ENCODE measurements at places on chromosomes 4 and X.

DNA sequence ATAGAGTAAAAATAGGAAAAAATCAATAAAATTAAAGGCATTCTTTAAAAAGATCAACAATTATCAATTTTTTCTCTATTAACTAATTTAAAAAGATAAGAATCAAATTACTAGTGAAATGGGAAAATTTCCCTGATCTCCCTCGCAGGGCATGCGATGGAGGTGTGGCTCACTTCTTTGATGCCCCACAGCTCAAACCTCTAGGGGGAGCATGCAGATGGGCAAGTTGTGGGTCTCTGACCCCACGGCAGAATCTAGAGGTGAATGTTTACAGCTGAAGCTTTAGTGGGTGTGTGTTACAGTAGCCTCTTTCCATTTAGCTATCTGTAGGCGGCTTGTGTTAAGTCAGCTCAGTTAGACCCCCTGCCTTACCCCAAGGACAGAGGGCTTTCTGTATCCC lies 1348.8 kb downstream of the PCDH18 start:
- no peak for DNase-seq

GRCh38 chrX:38154818-38155217 lies 65.9 kb downstream of the SRPX start:
- DNase-seq = no peak

DNA sequence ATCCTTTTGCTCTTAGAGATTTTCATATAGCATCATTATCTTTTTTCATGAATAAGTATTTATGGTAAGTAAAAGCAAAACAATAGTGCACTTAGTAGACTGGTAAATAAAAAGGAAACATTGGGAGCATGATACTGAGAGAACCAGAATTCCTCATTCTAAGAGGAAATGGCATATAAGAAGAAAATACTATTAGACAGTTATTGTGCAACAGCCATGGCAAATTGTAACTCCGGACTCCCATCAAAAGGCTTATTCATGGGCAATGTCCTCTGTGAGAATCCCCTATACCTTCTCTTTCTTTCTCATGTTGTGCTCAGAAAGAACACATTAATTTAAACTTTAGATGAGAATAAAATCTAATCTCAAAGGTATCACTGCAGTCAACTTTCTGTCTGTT lies 42.4 kb downstream of the SPATA18 start:
- no peak for DNase-seq

DNA sequence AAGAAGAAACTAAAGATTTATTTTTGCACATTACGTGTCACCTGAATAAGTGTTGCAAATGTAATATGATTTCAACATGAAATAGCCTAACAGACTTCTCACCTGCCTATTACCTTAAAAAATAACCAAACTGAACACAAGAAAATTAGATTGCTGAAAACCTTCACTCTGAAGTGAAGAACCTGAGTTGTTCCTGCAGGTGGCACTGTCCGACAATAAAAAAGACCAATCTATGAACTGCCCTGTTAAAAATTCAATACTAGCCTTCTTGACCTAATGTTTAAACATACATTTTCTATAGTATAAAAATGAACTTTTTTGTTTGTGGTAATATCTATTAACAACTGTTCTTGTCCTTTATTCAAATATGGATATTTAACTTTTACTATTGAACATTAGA lies 69.2 kb upstream of the PNPLA4 start:
- no peak for DNase-seq

DNA sequence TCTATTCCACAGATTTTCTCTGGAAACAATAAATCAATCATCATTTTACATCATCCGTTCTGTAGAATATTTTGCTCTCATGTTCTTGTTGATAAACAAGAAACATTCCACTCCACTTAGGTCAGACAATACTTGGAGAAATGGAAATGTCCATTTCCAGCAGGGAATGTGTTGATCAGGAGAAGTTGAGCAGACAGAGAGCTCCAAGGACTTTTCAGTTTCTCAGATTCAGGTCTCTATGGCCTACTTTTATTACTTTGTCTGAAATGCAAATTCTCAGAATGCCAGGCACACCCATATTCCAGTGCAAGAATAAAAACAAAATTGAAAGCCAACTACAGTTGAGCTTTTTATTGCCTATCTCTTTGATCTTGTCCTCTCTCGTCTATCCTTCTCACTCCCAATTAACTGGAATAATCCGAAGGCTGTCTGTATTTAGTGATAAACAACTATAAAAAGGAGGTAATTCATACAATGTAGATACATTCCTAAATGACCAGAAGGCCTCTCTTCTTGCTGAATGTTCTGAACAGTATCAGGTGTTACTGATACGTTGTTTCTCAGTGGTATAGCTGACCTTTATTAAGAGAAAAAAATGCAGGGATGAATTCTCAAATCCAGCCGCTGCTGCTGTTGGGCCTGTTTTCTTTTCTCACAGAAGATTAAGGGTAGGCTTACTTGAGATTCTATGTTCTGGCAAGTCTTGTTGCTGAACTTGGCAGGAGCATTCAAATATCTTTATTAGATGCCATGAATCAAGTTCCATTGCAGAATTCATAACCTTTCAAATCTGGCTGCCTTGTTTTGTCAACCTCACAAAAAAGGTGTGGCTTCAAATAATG lies 72.1 kb downstream of the HPGD start:
- no peak for DNase-seq

DNA sequence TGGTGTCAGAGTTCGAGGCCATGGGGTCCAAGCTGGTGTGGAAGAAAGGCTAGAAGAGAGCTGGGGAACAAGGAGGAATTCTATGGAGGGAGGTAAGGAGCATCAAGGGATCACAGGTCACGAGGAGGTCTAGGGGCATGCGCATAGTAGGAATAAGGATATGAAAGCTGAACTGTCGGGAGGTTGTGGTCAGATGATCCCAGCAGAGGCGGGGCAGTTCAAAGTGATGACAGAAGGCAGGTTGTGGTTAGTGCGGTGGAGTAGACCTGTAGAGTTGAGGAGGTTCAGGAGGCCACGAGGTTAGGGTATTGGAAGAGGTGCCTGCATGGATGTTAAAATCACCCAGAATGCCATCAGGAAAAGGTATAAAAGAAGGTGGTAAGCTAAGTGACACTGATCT lies 156.3 kb downstream of the TMEM164 start:
- DNase-seq = no peak

- DNase-seq = no peak
Observed at GRCh38 chrX:10841579-10841978, 221.2 kb upstream of the MID1 start.

- DNase-seq = no peak
Observed at GRCh38 chr4:14364953-14365536, 637.2 kb upstream of the CPEB2 start.

DNA sequence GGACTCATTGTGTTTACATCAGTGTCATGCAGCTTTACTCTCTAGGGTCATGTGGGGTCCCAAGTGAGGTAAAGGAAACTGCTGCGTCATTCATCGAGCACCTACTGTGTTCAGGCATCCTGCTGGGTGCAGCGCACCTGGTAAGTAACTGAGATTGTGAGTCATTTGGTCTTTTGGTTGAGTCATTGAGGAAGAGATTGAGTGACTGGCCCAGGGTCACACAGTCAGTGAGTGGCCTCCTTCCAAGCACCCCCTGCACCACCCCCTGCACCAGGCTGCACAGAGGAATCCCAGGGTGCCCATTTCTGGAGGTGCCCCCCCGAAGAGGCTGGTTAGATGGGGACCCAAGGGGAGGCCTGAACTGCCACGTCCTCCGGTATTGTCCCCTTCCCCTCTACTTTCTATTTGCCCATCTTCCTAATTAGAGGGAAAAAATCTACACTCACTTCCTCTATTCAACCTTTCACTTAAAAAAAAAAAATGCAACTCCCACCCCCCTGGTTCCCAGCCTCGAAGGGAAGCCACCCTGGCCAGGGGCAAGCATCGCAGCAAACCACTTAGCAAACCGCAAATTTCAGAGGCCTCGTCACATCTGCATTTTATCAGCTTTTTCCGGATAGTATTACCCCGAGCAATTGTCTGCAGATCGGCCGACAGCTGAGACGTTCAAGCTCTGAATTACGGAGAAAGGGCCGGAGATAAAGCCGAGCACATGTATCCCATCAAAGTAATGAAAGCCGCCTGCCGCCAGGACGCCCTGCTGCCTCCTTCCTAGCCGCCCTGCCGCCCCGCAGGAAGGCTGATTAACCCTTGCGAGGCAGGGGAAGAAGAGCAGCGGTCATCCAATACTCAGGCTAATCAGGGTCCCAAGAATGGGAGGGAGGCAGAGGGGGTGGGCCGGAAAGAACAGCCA lies 96.3 kb upstream of the MSX1 start:
- no peak for DNase-seq

DNA sequence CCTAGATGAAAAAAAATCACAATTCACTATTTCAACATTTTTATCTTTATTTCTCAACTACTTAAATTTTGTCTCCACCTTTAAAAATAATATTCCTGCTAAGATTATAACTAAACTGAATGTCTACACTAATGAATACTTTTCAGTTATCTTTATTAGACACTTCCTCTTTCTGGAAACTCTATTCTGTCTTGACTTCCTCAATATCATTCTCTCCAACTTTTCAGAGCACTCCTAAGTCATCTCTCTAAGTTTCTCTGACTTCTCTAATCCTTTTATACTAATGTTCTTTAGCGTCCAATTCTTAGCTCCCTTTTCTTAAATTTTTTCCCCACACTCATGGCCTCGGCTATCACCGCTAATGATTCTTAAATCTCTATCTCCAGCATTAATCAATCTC lies 374.2 kb downstream of the FBXO8 start:
- DNase-seq = no peak

DNA sequence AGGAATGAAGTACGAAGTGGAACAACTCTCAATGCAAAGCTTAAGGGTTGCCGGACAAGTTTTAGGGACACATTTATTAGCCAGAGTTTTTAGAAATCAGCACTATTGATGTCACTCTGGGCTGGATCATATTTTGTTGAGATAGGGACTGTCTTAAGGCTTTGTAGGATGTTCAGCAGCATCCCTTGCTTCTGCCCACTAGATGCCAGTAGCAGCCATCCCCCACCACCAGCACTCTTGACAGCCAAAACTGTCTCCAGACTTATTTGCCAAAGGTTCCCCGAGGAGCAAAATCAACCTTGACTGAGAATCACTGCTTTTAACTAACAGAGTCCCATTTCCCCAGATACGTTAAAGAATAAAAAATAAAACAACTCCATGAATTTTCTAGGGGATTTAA lies 1497.3 kb downstream of the STIM2 start:
- no peak for DNase-seq

- DNase-seq = peak; percentile 9
Observed at GRCh38 chr4:4260185-4260751, 12.2 kb upstream of the TMEM128 start.

GRCh38 chrX:28491941-28492340 lies 95.3 kb upstream of the IL1RAPL1 start:
- no peak for DNase-seq

DNA sequence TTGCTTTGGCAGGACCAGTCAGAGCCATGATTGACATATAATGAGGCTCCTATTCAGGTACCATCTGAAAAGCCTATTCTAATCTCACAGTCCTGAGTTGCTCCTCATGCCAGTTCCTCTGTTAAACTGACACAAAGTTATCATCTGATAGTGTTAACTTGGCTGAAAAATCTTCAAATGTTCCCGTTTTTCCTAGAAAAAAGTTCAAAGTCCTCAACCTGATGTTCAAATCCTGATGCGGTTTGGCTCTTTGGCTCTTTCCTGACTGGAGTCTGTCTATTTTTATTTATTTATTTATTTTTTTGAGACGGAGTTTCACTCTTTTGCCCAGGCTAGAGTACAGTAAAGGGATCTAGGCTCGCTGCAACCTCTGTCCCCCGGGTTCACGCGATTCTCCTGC lies 244.2 kb downstream of the ANKRD50 start:
- no peak for DNase-seq

DNA sequence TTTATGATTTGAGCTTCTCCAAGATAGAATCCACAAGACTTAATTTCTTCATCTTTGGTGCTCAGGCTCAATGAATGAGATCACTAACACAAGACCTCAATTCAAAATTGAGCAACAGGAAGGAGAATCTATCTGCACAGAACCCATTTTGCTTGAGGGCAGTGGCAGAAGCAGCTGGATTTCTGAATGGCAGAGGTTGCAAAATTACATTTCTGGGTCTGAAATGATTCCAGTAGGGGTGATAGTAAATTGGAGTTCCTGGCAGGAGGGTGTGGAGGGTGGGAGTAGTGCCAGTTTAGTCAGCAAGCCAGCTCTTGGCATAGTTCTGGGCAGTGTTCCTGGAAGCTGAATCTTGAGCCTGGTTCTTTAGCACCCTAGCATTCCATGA lies 281.1 kb downstream of the SLC7A11 start:
- DNase-seq = no peak

DNA sequence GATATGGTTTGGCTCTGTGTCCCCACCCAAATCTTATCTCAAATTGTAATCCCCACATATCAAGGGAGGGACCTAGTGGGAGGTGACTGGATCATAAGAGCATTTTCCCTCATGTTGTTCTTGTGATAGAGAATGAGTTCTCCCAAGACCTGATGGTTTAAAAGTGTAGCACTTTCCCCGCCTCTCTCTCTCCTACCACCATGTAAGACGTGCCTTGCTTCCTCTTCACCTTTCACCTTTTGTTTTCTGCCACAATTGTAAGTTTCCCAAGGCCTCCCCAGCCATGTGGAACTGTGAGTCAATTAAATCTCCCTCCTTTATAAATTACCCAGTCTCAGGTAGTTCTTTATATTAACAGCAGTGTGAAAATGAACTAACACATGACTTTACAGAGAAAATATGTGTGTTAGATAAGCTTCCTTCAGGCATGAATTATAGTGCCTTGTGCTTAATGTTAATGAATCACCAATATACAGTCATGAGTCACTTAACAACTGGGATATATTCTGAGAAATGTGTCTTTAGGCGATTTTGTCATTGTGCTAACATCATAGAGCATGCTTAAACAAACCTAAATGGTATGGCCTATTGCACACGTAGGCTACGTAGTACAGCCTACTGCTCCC lies 37.9 kb downstream of the PDGFC start:
- no peak for DNase-seq

- no peak for DNase-seq
Observed at GRCh38 chr4:141220271-141220670, 424 bp upstream of the ZNF330 start.

GRCh38 chr4:168710353-168710946 lies 213.6 kb downstream of the PALLD start:
- DNase-seq = peak; percentile 2

GRCh38 chr4:98421111-98421510 lies 159.9 kb downstream of the RAP1GDS1 start:
- DNase-seq = no peak

GRCh38 chr4:72888331-72888730 lies 181.2 kb downstream of the COX18 start:
- DNase-seq = no peak

DNA sequence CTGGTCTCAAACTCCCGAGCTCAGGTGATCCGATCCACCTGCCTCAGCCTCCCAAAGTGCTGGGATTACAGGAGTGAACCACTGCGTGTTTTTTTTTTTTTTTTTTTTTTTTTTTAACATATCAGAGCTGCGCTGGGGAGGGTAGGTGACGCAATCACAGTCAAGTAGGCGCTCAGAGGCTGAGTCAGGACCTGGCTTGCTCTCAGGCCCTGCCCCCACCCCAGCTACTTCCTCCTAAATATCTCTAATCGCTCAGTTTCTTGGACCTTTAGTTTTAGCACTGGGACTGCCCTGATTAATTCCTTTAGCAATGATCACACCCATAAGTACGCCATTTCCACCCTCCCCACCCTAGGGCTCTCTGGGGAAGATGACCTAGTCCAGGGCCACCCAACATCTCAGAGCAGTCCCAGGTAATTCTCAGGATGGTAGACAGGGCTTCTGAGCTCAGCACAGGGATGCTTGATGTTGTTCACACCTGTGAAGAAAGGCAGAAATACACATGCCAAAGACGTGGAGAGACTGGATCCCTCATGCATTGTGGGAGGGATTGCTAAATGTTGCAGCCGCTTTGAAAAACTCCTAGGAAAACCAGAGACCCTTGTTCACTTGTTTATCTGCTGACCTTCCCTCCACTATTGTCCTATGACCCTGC lies 50.2 kb downstream of the DDX3X start:
- no peak for DNase-seq
